ENCODE measurements at places on chromosomes 12 and 14.

- DNase-seq: no peak
Measured at GRCh38 chr14:27384124-27384523, 786.3 kb upstream of the NOVA1 start.

DNA sequence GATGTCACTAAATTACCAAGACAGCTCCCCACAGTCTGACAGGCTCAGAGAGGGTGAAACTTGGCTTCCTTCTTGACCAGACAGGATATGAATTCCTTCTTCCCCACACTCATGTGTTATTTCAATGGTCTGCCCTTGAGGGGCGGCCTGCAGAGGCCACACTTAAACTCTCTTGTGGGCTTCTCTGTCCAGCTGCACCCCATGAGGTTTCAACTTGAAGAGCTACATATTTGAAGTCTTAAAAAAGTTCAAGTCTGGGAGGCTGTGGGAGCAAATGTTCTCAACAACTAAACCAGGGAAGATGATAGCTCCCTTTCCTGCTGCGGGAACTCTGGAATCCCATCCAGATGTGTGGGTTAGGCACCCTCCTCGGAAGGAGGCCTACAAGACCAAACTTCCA lies 98.3 kb downstream of the TTC7B start:
- no peak for DNase-seq

GRCh38 chr12:124617615-124618014 lies 50.2 kb upstream of the NCOR2 start:
- DNase-seq: no peak

DNA sequence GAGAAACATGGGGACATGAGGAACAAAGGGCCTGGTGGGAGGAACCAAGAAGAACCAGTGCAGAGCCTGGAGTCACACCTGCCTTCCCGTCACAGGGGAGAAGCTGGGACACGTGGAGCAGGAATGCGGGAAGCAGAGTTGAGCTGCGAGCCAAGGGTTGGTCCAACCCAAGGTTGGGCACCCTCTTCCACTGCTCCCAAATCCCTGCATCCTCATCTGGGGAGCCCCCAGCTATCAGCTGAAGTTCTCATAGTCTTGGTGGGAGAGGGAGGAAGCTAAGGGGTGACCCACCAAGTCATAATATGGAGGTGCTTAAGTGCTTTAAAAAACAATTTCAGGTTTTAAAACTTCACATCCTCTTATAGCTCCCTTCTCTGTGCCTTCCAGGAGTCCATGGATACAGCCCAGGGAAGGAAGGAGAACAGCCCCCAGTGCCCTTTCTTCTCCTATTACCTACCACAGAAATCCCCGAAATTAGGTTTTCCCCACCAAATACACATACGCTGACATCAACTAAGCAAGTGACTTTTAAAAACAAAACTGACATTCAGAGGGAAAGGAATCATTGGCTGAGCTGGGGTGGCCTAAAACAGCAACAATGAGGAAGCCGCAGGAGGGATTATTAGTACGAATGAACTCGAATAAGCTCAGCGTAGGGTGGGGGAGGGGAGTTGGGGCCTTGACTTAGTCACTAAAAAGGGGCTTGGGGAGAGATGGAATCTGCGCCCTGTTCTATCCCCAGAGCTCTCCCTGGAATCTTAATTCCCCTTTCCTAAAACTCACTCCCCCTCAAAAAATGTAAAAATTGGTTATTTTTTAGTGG lies 4.5 kb downstream of the MYL6 start:
- no peak for DNase-seq

DNA sequence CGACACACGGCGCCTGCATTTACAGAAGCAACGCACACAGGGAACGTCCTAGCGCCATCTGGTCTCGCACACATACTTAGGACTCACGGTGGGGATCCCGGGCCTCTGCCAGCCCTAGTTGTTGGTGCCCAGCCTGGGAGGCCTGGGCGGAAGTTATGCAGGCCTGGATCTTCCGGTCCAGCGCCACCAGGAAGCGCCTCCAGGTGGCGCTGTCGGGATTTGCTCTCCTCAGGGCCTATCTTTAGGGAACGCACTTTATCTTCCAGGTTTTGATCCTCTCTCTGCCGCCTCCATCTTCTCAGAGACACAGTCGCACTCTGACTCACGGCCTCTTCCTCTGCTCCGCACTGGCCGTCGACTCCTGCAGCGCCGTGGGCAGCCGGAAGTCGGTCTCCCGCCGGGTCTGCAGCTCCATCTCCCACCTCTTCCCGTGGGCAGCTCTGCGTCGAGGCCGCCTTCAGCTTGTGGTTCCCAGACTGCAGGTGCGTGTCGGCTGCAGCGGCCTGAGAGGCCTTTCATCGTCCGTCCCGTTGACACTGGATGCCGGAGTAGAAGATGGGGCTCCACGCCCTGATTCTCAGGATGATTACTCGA lies 760.4 kb downstream of the TMEM121 start:
- no peak for DNase-seq

GRCh38 chr12:121535150-121536053 lies 45.4 kb downstream of the KDM2B start:
- DNase-seq: no peak

DNA sequence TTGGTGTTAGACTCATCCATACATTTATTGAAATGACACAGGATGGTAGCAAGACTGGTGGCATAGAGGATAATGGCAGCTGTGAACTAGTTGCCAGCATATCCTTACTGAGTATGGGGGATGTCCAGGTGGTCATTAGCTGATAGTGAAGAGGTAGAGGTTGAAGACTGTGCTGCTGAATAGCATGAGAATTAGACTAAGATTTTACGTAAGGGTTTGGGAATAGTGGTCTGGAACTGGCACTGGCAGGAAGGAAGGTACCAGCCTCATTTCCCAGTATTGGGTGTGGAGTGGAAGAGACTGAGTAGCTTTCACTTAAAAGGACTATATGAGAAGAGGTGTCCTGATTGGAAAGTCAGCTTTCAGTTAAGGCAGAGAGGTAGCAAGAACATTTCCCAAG lies 6.5 kb downstream of the ERC1 start:
- DNase-seq: no peak

DNA sequence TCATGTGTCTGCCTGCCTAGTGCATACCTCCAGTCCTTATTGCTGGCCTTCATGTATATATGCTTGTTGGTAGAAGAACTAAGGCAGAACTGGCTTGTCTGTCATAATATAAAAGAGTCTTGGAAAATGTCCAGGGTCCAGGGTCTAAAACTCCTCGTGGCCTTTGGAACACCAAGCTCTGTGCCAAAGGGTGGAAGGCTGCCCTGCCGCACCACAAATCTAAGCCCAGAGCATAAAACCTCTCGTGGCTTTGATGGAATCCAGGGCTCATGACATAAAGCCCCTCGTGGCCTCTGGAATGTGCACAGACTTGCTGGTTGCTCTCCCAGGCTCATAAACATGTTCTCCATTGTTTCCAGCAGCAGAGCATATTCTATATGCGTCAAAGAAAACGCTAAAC lies 107.9 kb downstream of the BBS10 start:
- DNase-seq: no peak

DNA sequence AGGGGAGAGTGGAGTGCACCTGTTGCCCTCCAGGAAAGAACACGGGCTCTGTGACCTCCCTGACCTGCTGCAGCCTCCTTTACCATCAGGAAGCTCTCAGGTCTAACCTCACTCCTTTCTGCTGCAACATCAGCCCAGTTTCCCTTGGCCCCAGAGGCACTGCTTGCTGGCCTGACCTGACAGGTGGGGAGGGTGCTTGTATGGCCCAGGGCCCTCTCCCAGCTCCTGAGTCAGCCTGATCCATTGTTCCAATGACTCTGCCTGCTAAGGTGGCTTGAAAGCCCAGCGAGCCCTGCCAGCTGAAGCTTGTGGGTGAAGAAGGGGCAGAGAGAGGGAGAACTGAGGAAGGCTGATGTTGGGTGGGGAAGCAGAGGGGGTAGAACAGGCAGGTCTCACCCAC lies 13.2 kb upstream of the KRT78 start:
- DNase-seq: no peak

- peak; percentile 18 for DNase-seq
Measured at GRCh38 chr14:88551980-88552431, 2.8 kb downstream of the PTPN21 start.

- no peak for DNase-seq
Measured at GRCh38 chr12:123748161-123748560, 13.9 kb upstream of the DNAH10 start.

DNA sequence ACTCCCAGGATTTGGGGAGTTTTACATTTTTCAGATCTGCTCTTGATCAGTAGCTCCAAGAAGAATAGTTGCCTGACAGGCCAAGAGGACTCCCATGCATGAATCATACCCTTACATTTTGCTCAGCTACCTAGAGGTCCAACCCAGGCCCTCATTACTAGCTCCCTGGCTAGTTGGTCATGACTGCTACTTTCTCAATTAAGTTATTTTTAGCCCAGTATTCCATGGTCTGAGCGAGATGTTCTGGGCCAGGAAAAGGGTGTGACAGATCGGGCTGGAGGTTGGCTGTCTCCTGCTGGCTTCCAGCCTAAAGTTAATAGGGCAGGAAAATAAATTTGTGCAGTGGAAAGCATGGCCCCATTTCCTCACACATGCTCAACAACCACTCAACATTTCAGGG lies 379.2 kb downstream of the GRIN2B start:
- no peak for DNase-seq

GRCh38 chr12:113244478-113244958 lies 23.3 kb downstream of the TPCN1 start:
- no peak for DNase-seq

GRCh38 chr14:61322799-61323290 lies 1.5 kb downstream of the PRKCH start:
- no peak for DNase-seq

DNA sequence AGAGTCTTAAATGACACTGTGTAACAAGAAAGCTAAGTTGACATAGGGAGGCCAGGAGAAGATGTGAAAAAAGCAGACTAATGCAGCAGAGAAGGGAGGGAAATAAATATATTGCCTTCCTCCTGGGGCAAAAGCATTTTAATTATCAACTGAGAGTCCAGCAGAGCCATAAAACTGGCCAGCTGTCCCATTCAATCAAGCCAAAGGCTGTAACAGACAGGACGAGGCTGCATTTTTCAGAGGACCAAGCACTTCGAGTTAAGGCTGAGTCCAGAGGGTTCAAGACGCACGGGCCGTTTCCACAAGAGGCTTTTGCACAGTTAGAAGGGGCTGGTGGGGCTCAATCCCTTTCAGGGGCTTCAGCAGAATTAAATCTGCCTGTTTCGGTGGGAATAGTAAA lies 20.4 kb downstream of the MAP3K9 start:
- DNase-seq: no peak

DNA sequence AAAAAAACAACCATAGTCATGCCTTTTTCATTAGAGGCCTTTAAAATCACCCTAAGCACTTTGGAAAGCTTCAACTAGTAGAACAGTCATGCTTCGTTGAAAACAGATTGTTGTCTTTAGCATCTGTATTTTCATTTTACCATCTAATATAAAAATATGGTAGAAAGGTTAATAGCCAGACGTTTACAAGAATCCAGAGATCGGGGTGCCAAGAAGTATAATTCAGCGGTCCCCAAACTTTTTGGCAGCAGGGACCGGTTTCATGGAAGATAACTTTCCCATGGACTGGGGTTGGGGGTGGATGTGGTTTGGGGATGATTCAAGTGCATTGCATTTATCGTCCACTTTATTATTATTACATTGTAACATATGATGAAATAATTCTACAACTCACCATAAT lies 138.4 kb downstream of the GLT1D1 start:
- DNase-seq: no peak

DNA sequence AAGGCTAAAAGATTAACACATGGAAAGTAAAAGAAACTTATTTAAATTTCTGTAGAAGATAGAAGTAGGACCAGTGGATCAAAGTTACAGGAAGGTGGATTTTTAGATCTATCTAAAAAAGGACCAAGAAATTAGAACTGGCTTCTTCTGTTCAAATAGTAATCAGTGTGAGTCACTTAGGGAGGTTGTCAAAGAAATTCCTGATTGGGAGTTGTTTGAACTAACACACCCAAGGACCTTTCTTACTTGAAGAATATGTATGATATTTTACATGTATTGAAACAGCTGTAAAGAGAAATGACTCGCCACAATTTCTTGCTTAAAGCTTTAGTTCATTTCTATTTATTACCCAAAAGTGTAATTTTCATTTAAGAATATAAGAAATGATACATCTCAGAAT lies 256.9 kb downstream of the RAD51B start:
- DNase-seq: no peak

DNA sequence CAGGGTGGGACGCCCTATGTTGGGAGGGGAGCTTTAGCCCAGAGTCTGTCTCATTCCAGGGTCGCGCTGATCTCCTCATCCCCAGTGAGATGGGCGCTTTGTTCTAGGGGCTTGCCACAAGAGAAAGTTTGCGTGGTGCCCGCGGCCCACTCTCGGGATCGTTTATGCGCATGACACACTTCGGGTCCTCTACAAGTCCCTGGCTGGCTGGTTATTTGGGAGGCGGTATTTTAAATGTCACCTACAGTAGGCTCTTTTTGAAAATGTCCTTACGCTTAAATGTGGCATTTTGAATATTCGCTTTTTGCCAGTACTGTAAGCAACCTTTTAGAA lies 541 bp downstream of the GOLT1B start:
- no peak for DNase-seq

DNA sequence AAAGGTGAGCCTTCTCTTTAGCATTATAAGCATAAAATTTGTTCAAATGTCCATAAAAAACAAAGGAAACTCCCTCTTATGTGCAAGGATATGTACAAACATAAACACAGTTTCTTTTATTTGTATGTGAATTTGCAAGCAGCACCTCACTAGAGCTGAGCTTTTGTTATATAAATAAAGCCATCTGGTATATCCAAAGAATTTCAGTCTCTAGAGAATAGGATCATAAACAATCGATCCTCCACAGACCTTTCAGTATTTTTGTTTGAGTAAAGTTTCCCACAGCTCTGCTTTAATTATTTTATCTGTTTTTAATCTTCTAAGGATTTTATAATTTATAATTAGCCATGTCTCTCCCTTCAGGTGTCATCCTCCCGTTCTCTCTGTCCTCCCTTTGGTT lies 89.2 kb downstream of the OTOGL start:
- no peak for DNase-seq

DNA sequence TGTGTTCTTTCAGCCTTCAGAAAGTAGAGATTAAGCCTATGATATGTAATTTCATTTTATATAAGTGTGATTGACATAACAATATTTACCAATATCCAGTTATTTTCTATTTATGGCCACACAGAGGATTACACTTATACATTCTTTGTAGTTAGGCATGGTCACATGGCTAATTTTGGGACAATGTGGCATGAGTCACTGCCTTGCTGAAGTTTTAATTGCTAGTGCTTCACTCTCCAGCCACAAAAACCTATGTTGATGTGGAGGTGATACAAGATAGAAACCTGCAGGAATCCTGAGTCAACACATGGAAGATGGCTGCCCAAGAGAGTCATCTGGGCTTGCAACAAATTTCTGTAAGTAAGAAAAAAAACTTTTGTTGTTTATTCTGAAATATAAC lies 17.0 kb downstream of the CLEC14A start:
- DNase-seq: no peak

- DNase-seq: no peak
Measured at GRCh38 chr14:77039285-77040058, 11.0 kb upstream of the IRF2BPL start.

GRCh38 chr14:101992708-101993107 lies 28.3 kb downstream of the DYNC1H1 start:
- DNase-seq: no peak
